ENCODE measurements at places on chromosomes 4 and X.

DNA sequence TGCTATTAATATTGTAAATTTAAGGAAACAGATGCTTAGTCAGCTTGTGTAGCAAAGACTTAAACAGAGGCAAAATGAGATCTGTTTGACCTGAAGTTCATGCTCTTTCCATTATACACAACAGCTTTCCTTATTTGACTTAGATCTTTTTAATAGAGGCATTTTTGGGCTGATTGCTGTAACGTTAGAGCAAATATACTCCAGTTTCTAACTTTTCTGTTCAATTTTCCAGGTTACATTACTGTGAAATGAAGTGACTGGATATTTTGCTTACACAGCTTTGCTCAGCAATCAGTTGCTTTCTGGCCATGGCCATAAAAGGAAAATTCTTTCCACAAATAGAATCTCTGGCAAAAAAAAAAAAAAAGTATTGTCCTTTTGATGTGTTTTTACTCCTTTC lies 146.2 kb downstream of the PCDH7 start:
- DNase-seq, result peak; percentile 35

- DNase-seq, result no peak
Observed at GRCh38 chr4:93740890-93741289, 87.7 kb upstream of the ATOH1 start.

DNA sequence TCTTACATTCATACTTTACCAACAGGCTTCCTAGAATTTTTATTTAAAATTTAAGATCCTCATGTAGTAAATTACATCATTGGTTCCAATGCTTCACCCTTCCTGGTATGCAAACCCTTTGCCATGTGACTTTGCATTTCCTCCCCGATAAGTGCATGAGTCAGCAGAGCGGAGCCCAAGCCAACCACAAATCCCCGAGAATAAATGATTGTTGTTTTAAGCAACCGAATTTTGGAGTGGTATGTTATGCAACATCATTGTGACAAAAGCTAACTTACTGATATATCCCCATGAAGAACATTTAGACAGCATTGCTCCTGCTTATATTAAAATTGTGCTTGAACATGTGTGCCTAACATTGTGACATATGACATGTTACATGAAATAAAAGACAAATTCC lies 199.4 kb upstream of the DDX53 start:
- DNase-seq, result peak; percentile 21

DNA sequence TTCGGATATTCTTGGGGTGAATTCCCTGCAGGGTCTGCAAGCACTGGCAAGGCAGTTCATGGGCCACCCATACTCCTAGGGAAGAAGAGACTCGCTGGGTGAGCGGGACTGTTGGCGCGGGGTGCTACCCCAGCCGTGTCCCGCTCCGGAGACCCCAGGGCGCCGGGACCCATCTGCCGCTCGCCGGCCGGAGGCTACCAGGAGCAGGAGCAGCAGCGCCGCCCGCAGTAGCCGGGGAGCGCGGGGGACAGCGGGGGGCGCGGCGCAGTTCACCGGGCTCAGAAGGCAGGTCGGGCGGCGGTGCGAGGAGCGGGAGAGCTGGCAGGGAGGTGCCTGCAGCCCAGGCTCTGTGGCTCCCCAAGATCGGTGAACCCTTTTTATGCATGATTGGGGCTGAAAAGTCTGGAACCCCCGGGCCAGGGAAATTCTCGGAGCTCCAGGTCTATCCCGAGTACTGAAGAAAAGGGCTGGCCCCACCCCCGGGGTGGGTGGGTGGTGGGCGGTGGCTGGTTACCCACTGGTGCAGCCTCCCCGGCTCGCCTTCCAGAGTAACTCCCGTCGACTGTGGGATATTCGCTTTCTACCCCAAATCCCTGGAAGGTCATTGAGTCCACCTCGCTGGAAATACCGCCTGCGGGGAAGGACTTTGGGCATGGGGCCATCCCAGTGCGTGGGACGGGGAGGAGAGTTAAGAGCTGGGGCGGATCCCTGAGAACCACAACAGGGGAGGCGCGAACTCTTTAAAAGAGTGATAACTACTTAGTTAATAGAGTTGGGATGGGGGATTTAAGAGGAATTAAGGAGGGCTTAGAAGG lies 37.6 kb downstream of the PF4 start:
- DNase-seq, result peak; percentile 3

- DNase-seq, result no peak
Observed at GRCh38 chrX:10514891-10515290, 105.5 kb downstream of the MID1 start.

- peak; percentile 4 for DNase-seq
Observed at GRCh38 chrX:109635146-109635545, 10.2 kb upstream of the KCNE5 start.

DNA sequence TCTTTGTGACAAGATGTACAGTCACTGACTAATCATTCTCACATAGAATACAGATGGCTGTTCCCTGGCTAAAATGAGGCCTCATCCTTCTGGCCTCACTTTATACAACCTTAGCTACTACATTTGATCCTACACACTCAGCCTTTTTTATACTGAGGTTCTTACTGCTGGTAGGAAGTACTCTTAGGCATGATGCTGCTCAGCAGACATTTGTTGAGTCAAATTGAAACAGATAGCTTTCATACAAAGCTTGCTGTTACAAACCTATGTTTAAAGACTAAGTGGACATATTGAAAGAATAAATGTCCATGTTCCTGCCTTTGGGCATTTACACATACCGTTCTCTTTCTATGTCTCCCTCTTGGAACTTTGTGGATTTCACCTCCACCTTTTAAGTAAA lies 154.9 kb downstream of the NPFFR2 start:
- DNase-seq, result no peak

GRCh38 chr4:159145992-159146330 lies 43.1 kb downstream of the RAPGEF2 start:
- no peak for DNase-seq

GRCh38 chr4:157005193-157005592 lies 33.6 kb upstream of the PDGFC start:
- no peak for DNase-seq

DNA sequence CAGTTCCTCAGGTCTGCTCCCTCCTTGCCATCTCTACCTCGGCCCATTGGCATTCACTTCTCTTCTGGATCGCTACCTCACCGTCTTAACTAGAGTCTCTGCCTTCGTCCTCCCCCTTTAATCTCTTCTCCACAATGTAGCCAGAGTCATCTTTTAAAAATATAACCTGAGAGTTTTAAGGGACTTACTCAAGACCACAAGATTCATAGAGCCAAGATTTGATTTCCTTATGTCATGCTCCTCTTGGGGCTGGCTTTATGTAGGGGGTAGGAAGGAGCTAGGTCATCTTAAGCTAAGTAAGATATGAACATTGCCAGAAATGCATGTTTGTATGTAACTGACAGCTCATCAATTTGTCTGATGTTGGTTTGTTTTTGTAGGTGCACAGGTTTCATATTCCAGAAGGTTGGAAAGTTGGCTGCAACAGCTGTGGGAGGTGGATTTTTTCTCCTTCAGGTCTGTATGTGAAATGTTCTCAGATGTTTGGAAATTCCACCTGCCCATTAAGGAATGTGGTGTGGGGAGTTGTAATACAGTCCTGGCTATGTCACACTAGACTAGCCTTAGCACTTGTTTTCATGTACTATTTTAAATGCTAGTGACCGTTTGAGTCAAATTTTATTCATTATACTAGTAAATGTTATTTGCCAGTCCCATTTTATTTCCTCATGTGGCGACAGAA lies 19.6 kb downstream of the FUNDC2 start:
- DNase-seq, result no peak

- DNase-seq, result no peak
Observed at GRCh38 chrX:47610511-47610910, 9.1 kb downstream of the SYN1 start.

- DNase-seq, result no peak
Observed at GRCh38 chrX:97199501-97199900, 315.8 kb downstream of the RPA4 start.

DNA sequence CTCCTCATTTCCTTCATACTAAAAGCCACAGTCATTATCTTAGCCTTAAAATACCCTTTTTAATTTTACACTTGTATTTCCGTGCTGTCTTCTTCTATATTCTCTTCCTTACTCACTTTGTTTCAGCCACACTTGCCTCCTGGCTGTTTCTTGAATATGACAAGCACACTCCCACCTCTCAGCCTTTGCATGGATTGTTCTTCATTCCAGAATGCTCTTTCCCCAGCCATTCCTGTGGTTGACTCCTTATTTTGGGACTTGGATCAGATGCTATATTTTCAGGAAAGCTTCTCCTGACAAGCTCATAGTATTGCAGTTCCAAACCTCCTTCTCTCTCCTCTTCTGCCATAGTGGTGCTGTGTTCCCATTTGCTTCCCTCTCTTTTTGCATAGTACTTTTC lies 291.3 kb downstream of the PDHA2 start:
- DNase-seq, result no peak

DNA sequence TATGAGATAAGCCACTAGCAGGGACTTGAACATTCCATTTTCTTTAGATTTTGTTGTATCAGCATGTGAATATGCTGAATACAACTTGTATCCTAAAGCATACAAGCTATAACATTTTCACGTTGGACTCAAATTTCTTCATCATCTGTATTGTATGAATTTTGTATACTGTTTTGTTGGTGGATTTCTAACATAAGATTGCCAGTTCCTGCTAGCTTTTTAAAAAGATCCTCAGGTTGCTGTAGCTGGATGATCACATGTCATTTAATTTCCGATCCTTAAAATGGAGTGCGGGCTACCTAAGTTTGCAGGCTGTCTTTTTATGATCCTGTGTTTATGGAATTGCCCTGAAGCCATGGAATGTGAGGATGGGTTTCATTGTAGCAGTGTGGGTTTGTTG lies 6.9 kb downstream of the PDLIM5 start:
- DNase-seq, result no peak

- DNase-seq, result no peak
Observed at GRCh38 chr4:105208561-105208960, 61.9 kb downstream of the TET2 start.

GRCh38 chr4:67725981-67726380 lies 25.0 kb upstream of the UBA6 start:
- DNase-seq, result no peak

Data from PC-9 (cell line).